Stomach (tissue), 19 donors: ENCODE measurements at places on chromosomes 2 and 18.
A peak's percentile ranks its signal among the peaks of the same experiment; 100 is the strongest.

DNA sequence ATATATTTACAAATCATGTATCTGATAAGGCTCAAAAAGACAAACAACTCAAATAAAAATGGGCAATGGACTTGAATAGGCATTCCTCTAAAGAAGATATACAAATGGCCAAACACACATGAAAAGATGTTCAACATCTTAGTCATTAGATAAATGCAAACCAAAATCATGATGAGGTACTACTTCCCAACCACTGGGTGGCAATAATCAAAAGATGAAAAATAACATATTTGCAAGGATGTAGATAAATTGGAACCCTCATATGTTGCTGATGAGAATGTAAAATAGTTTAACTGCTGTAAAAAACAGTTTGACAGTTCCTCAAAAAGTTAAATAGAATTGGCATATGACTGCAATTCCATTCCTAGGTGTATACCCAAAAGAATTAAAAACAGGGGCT, 132.3 kb downstream of the TTC32 start:
- H3K4me3 ChIP-seq = no peak overlapping the region

- DNase-seq = no peak
- no peak overlapping the region for H3K27ac ChIP-seq
- peaks cover 44% of the 10 kb centered on the region for H3K36me3 ChIP-seq
- no peaks in the 10 kb centered on the region for H3K4me1 ChIP-seq
Observed at GRCh38 chr2:232245111-232245510, 133.4 kb upstream of the ALPP start.

DNA sequence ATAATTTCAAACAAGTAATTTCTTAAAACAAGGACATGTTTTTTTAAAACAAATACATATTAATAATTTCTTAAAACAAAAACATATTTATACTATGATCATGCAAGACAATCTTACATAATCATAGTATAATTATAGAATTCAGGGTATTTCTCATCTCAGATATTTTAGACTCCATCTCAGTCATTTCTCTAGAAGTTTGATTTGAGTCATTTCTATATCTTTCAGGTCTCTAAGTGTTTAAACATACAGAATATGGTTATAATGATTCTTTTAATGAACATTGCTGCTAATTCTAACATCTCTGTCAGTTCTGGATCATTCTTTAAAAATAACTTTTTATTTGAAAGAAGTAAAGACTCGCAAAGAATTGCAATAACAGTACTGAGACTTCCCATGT, 154.2 kb upstream of the KYNU start:
- no peaks in the 10 kb centered on the region for H3K36me3 ChIP-seq
- DNase-seq = no peak
- no peaks in the 10 kb centered on the region for H3K4me1 ChIP-seq
- H3K4me3 ChIP-seq = no peak overlapping the region
- no peaks in the 10 kb centered on the region for H3K27me3 ChIP-seq

GRCh38 chr2:117820444-117820843, 6.0 kb downstream of the DDX18 start:
- H3K4me3 ChIP-seq = no peak overlapping the region
- H3K36me3 ChIP-seq = peaks cover 49% of the 10 kb centered on the region
- H3K27ac ChIP-seq = no peak overlapping the region
- DNase-seq = no peak
- no peaks in the 10 kb centered on the region for H3K27me3 ChIP-seq

DNA sequence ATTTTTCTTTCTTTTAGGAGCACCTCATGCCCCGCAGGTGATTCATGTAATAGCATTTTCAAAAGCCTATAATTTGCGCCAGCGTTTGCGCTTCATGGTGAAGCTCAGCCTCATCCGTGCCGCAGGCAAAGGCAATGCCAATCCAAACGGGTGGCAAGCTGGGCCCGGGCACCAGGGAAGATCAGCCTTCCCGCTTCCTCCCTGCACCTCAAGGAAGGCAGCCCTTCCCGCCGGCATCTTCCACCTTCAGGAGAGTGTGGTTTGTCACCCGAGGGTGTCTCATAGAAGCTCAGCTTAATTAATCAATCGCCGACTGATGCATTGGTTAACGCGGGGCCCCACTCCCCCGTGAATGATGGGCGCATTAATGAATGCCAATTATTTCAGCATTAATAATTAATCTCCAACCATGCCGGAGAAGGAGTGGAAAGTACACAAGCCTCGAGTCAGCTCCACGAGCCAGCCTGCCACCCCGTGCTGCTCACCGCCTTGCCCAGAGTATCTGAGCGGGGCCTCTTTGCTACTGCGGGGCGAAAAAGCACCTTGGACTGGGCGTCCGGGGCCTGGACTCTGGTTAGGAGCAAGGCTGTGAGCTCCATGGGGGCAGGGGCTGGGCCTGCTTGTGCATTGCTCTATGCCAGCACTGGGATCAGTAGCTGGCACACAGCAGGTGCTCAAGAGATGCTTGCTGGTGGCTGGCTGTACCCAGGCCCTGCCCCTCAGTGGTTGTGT, 13.0 kb downstream of the INHBB start:
- H3K4me3 ChIP-seq = no peak overlapping the region
- DNase-seq = no peak
- H3K27ac ChIP-seq = no peak overlapping the region
- H3K36me3 ChIP-seq = no peaks in the 10 kb centered on the region

- H3K27ac ChIP-seq = peak overlapping the region; percentile 69
- no peak for DNase-seq
- no peaks in the 10 kb centered on the region for H3K27me3 ChIP-seq
- H3K4me1 ChIP-seq = peaks cover 10% of the 10 kb centered on the region
- H3K4me3 ChIP-seq = no peak overlapping the region
Observed at GRCh38 chr2:237280229-237280628, 133.7 kb downstream of the COL6A3 start.

DNA sequence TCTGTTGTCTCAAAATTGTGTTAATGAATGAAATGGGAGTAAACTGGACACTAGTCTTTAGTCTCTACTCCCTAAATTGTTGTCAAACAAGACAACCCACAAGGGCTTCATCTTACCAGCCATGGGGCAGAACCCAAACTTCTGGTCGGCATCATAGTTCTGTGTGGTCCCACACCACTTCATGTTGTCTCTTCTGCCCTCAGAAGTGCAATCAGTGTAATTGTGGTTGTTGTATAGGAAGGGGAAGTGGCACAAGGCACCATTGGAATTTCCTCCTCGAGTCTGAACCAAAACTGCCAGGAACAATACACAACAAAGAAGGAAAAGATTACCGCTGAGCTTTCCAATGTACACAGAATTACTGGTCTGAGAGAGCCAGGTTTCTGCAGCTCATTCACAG, 12.6 kb downstream of the FN1 start:
- no peaks in the 10 kb centered on the region for H3K27me3 ChIP-seq
- H3K36me3 ChIP-seq = peaks cover 59% of the 10 kb centered on the region
- H3K4me3 ChIP-seq = no peak overlapping the region
- no peak overlapping the region for H3K27ac ChIP-seq
- DNase-seq = no peak

DNA sequence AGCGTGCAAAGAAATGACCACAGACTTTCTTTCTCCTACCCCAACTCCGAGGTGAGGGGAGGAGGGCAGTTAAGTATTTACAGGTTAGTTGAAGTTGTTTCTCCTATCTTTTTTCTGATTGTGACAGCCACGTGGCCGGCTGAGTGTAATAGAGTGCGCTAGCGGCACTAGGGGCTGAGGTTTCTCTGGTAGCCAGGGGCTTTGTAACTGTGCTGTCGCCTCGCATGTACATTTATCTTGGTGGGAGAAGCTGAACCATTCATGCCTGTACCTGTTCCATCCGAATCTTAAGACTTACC, 214.1 kb upstream of the STON1 start:
- no peaks in the 10 kb centered on the region for H3K27me3 ChIP-seq
- peak overlapping the region; percentile 98 for H3K27ac ChIP-seq
- DNase-seq = peak; percentile 53
- peaks cover 43% of the 10 kb centered on the region for H3K4me1 ChIP-seq
- no peaks in the 10 kb centered on the region for H3K36me3 ChIP-seq

DNA sequence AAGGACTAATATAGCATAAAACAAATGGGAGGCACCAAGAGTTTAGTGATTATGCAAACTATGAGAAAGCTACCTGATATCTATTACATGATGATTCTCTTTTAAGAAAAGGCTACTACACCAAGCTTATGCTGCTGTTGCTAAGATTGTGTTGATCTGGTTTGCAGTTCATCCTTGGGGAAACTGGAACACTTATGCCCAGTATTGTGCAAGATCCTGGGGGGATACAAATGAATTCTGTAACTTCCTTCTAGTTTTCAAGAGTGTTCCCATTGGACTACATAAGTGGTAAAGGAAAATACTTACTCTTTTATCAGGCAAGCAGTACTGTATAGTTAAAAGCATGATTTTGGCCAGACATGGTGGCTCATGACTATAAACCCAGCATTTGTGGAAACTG, 3.1 kb upstream of the NMI start:
- no peaks in the 10 kb centered on the region for H3K27me3 ChIP-seq
- H3K36me3 ChIP-seq = no peaks in the 10 kb centered on the region
- peaks cover 22% of the 10 kb centered on the region for H3K4me1 ChIP-seq
- DNase-seq = no peak

DNA sequence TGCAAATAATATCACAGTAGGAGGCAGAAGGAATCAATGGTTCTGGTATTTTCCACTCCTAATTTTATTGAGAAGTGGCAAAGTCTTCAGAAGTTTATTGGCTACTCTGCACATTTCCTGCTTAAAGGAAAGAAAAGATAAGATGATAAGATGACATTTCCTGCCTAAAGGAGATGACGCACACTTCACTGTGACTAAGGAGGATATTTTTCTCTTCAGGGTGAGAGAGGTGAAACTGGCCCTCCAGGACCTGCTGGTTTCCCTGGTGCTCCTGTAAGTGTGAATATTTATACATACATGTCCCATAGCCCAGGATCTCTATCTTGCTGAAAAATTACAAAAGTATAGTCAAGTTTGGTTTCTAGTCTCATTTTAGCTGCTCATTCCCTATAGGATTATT, 27.9 kb downstream of the COL3A1 start:
- peaks cover 95% of the 10 kb centered on the region for H3K36me3 ChIP-seq
- H3K4me1 ChIP-seq = peaks cover 8% of the 10 kb centered on the region
- H3K27me3 ChIP-seq = no peaks in the 10 kb centered on the region

- no peak overlapping the region for H3K4me3 ChIP-seq
- DNase-seq = no peak
- no peak overlapping the region for H3K27ac ChIP-seq
- H3K36me3 ChIP-seq = no peaks in the 10 kb centered on the region
- no peaks in the 10 kb centered on the region for H3K4me1 ChIP-seq
- H3K27me3 ChIP-seq = no peaks in the 10 kb centered on the region
Observed at GRCh38 chr2:214648520-214648919, 161.0 kb downstream of the BARD1 start.

DNA sequence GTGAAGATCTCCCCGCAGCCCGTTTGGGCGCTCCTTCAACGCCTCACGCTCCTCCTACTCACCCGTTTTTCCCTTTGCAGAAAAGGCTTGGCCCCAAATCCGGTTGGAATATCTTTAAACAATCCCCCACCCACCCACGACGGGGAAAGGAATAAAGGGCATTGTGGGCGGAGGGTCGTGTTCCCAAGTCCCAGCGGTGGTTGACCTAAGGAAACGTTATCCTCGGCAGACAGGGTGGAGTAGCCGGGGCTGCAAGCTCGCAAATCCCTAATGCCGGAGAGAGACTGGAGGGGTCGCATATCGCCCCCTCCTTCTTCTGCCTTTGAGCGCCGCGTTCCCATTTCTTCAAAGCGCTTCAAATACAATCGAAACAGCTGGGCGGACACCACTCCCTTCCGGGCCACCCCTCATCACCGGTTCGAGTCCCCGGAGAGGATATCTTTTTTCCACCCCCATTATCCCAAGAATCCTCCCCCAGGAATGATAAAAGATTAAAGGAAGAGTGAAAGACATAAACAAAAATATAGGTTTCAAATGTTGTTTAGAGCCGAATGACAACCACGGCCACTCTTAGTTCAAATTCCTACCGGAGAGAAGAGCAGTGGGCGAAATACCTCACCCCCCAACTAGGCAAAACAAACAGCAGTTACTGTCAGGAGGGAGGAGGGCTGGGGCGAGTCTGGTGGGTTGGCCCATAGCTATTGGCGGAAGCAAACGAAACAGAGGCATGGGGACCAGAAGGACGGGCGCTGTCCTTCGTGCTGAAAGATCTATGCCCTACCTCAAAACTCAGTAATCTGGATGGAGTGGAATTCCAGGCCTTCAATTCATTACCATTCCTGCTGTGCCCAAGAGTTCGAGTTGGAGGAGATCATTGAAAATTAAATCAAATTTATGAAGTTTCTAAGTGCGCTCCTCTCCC, 2.8 kb upstream of the GAD1 start:
- no peaks in the 10 kb centered on the region for H3K36me3 ChIP-seq
- peaks cover 78% of the 10 kb centered on the region for H3K27me3 ChIP-seq
- peaks cover 44% of the 10 kb centered on the region for H3K4me1 ChIP-seq
- DNase-seq = peak; percentile 89

GRCh38 chr2:101696272-101697123, 1.0 kb upstream of the MAP4K4 start:
- H3K4me1 ChIP-seq = peaks cover 16% of the 10 kb centered on the region
- H3K27me3 ChIP-seq = no peaks in the 10 kb centered on the region
- no peaks in the 10 kb centered on the region for H3K36me3 ChIP-seq
- H3K4me3 ChIP-seq = peak overlapping the region; percentile 55
- peak; percentile 73 for DNase-seq
- H3K27ac ChIP-seq = peak overlapping the region; percentile 75

DNA sequence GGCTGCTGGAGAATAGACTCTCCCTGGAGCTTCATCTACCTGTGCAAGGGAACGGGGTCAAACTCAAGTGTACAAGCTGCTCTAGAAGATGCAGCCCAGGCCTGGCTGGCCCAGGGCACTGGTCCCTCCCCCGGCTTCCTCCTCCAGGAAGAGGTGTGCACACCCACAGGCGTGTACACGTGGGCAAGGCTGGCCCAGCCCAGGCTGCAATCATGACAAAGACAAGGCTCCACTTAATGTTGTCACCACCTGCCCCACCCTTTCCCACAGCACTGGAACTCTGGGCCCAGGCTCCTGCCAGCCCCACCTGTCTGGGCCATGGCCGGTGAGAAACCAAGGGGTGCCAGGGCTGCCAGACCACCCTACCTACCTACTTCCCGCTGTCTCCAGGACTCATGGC, 29.6 kb upstream of the ALPP start:
- peaks cover 52% of the 10 kb centered on the region for H3K27me3 ChIP-seq
- no peaks in the 10 kb centered on the region for H3K36me3 ChIP-seq
- DNase-seq = peak; percentile 34
- peaks cover 19% of the 10 kb centered on the region for H3K4me1 ChIP-seq

GRCh38 chr2:240303896-240304745, 131.3 kb upstream of the GPC1 start:
- H3K27ac ChIP-seq = no peak overlapping the region
- H3K27me3 ChIP-seq = peaks cover 12% of the 10 kb centered on the region
- H3K4me3 ChIP-seq = no peak overlapping the region
- H3K36me3 ChIP-seq = no peaks in the 10 kb centered on the region
- no peaks in the 10 kb centered on the region for H3K4me1 ChIP-seq
- DNase-seq = no peak

GRCh38 chr2:30283931-30284565, 52.7 kb downstream of the LBH start:
- H3K4me3 ChIP-seq = no peak overlapping the region
- H3K27me3 ChIP-seq = no peaks in the 10 kb centered on the region
- H3K4me1 ChIP-seq = no peaks in the 10 kb centered on the region
- DNase-seq = no peak
- no peaks in the 10 kb centered on the region for H3K36me3 ChIP-seq

- H3K4me3 ChIP-seq = no peak overlapping the region
- DNase-seq = no peak
- no peaks in the 10 kb centered on the region for H3K36me3 ChIP-seq
- no peaks in the 10 kb centered on the region for H3K4me1 ChIP-seq
Observed at GRCh38 chr2:54740333-54740732, 16.9 kb downstream of the EML6 start.

- peaks cover 20% of the 10 kb centered on the region for H3K4me1 ChIP-seq
- H3K27ac ChIP-seq = peak overlapping the region; percentile 25
Observed at GRCh38 chr2:217617616-217618022, 385.2 kb downstream of the TNS1 start.
